ENCODE measurements at places on chromosomes 11 and 22. TPM values are rescaled to one million over a fixed set of nuclear protein-coding genes. Genes with fewer than 3 reads are reported as not detected.

DNA sequence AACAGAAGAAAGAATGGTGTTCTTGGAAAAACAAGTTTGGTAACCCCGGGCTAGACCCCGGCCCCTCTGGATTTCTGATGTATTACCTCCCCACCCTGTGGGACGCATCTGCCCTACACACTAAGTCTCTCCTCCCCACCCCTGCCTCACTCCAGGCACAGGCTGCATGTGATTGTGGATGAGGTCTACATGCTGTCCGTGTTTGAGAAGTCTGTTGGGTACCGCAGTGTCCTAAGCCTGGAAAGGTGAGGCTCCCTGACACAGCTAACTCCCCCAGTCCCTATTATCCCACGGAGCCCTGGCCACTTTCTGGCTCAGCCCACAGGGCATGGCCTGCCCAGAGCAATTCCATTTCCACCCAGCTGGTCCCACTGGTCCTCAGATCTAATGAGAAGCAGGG, 13.3 kb downstream of the ACCS start:
- no peak for DNase-seq

DNA sequence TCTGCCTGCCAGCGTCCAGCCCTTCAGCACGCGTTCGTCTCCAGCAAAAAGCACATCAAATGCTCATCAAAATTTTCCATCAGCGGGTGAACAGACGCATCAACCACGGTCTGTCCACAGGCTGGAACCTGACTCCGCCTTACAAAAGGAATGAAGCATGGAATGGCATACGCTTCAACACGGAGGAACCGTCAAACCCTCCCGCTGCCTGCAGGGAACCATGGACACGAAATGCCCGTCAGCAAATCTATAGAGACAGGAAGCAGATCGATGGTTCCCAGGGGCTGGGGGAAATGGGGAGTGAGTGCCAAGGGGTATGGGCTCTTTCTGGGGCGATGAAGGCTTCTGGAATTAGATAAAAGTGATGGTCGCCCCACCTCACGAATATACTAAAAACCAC, 16.2 kb downstream of the TSSC4 start:
- DNase-seq: no peak

DNA sequence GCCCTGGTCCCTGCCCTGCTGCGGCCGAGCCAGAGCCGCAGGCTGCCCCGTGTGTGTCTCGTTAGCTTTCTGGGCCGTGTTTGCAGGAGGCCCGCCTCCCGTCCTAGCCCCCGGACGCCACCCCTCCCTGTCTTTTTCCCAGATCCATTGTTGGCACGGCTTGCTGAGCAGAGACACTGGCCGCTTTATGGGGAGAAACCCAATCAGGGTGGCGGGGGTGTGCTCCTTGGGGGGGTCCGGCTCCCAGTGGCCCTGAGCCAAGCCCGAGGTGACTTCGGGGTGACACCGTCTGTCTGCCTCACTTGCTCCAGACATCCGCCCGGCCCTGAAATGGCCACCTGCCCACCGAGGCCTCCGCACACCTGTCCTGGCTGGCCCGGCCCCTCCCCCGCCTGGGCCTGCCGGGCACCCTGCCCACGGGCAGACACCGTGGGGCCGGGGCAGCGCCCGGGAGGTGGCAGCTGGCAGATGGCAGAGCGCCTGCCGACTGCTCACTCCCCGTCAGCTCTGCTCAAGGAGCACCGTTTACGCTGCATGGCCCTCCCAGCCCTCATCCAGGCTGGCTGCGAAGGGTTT, 43.1 kb upstream of the PPARA start:
- no peak for DNase-seq

DNA sequence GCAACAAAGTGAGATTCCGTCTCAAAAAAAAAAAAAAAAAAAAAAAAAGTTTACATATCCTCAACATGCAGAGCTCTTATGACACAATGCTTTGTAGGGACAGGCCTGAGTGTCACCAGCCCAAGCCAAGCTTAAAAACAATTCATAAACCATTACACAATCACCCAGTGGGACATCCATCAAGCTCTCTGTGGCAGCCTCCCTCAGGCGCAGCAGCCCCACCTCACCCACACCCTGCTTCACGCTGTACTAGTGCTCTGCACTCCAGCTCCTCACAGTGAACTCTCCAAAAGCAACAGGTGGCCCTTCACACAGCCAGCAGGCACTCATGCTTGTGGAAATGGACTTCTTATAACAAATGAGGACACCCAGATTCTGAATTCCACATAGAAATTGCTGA, 3.5 kb upstream of the FOXRED2 start:
- no peak for DNase-seq

DNA sequence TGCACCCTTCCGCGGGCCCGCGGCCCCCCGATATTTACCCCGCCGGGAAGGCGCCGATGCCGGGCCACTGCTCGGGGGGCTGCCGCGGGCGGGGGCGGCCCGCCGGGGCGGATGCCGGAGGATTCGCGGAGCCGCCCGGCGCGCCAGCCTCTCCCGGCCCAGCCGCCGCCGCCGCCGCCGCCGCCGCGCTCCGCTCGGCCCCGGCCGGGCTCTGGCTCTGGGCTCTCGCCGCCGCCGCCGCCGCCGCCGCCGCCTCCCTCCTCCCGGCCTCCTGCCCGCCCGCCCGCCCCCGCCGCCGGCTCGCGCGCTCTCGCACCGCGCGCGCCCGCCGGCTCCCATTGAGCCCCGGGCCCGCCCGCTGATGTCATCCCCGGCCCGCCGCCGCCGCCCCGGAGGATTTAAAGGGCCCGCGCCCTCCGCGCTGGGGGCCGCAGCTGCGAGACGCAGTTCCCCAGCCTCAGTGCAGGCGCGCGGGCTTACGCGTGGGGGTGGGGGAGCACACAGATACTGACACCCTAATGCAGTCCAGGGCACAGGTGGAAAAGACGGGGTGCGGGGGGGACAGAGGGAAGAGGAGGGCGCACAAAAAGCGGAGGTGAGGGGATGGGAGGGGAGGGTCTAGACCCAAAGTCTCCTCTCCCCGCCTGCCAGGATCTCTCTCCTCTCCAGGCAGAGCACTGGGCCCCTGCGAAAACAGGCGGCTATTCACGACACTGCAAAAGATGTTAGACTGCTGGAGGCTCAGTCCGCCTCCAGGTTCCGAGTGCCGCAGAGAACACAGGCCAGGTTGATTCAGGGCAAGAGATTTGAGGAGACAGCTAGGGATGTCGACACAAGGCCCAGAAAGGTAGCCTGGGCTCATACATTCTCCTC, at the start of gene CSNK1E:
TSS of gene CSNK1E (minus strand) at position 312 of the 873 bp plus-strand sequence. CDS start 3,276 bp downstream, outside the sequence.
- DNase-seq: peak; percentile 64

DNA sequence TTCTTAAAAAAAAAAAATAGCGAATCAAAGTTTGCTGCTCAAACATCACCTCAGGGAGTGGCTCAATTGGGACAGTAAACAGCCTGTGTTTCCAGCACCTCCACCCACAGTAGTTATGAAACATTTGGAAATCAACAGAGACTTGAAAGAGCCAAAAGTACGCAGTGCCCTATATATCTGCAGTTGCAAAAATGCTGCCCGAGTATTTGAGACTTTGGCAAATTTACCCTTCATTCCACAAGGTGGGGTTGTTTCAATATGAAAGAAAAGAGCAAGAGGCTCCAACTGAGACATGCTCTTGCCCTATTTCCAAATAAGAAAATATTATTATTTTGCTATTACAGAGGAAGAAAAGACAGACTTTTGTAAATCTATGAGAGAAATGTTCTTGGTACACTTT, 851.1 kb upstream of the RAG2 start:
- DNase-seq: no peak

DNA sequence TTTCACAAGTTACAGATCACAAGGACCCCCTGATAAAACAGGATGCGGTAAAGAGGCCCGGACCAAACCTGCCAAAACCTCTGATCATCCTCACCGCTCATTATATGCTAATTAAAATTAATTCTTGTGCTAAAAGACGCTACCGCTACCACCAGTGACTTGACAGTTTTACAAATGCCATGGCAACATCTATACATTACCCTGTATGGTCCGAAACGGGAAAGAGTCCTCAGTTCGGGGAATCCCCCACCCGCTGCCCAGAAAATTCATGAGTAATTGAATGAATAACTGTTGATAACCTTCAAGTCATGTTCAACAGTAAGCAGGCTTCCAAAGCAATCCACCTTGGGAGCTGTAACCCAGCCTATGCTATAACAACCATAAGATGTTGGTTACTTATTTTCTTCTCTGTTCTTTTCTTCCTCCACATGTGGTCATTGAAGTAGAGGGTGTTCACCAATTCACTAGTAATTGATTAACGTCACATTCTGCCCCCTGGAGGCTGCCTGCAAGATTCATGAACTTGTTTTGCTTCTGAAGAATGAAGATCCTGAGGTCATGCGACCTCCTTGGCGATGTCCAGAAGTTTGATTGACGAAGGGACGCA, 20.6 kb downstream of the APOBEC3H start:
- peak; percentile 13 for DNase-seq

GRCh38 chr22:34038801-34039555, 118.7 kb upstream of the LARGE1 start:
- DNase-seq: no peak

GRCh38 chr22:28813772-28814518, 13.6 kb upstream of the XBP1 start:
- DNase-seq: no peak

DNA sequence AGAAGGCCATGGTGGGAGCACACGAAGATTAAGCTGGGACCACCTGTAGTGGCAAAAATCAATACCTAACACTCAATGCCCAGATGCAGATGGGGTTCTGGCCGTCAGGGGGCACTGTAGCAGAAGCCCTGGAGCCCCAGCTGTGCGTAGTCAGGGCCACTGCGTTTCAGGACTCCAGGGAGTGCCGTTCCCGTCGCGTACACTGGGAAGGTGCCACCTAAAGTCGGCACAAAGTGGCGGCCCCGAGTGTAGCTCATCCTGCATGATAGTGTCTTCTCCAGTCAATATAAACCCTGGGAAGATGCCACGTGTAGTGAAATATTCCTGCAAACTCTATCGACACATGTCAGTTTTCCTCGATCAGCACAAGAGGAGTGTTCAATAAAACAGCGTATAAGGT, 123.8 kb upstream of the NTM start:
- DNase-seq: peak; percentile 69

- peak; percentile 95 for DNase-seq
These were observed 869.2 kb downstream of the TBC1D22A start for GRCh38 chr22:47631571-47632102.

- no peak for DNase-seq
These were observed 99.8 kb downstream of the ARL14EP start for GRCh38 chr11:30422447-30423278.

DNA sequence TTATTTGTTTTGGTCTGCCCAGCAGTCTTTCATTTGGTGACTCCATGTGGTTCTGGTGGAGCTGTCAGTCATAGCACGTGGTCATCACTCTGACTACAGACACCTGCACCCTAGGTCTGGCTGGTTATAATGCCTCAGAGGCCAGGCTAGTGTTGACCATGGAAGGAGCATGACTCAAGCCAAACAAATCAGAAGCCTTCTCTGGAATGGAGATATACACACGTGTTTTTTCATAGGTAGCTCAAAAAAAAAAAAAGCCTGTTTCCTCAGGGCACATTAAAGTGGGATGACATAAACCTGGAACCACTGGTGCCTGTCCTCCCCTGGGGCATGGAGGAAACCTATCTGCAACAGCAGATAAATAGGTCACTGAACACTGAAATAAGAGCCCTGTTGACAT, 8.1 kb upstream of the PLAAT3 start:
- no peak for DNase-seq

GRCh38 chr11:130897262-130898182, 18.8 kb downstream of the SNX19 start:
- no peak for DNase-seq

DNA sequence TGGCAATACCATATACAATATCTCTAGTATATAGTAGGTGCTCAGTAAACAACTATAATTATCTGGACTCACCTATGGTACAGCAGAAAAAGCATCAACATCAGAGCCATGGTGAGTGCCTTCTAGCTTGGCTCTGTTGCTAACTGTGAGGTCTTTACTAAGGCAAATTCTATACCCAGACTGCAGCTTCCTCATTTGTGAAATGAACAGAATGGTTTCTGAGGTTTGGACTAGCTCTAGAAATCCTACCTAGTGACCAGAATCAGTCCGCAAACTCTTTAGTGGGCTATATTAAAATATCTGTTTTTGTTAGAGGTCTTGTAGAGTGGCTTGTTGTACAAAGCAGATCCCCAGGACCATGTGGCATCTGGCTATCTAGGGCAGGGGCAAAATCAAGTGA, 3.7 kb downstream of the MS4A1 start:
- no peak for DNase-seq

GRCh38 chr11:124510279-124510678, 33.2 kb downstream of the OR8B12 start:
- DNase-seq: no peak

DNA sequence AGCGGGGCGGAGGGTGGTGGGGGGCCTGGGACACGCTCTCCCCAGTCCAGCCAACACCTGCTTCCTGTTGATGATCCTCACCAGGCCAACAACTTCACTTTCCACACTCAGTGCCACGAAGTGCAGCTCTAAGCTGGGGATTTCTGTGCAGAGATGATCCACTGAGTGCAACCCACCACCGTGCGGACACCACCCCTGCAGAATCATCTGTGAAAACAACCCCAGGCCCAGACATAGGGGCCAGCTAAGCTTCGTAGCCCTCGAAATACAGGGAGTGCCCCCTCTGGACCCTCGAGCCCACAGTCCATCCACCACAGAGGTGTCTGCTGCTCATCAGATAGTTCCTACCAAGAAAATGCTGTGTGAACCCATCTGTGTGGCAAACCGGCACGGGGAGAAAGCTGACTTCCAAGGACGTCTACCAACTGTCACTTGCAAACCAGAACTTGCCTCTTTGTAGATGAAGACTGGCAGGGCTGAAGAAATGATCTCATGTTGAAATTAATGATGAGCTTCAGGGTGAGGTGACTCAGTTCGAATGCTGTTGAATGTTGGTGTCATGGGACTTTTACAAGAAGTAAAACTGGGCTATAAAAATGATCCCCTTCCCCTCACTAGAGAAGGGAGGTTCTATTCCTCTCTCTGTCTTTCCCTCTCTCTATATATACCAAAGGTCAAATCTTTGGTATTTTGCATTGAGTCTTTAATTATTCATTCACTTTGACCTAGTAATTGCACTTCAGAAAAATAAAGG, 73.4 kb downstream of the MYEOV start:
- DNase-seq: no peak

The APOBEC3B gene
- 4.5 TPM for total RNA-seq

The OR51B6 gene
- not detected for total RNA-seq

The PVALB gene
- total RNA-seq: not detected

The TUBA8 gene
- total RNA-seq: not detected

The PUS3 gene
- total RNA-seq: 20.2 TPM

The SMIM35 gene
- not detected for total RNA-seq

The PGGHG gene
- 0.42 TPM for total RNA-seq

The INPP5J gene
- total RNA-seq: 1.3 TPM

The TECTA gene
- total RNA-seq: 0.17 TPM

The ZP1 gene
- total RNA-seq: not detected

The POLR3H gene
- total RNA-seq: 10.9 TPM

The LRRC56 gene
- total RNA-seq: 0.11 TPM

The MMP8 gene
- not detected for total RNA-seq

The SHANK3 gene
- 0.46 TPM for total RNA-seq

The OR51I1 gene
- total RNA-seq: not detected
